ENCODE measurements at places on chromosomes 2 and 18. TPM values are rescaled to one million over a fixed set of nuclear protein-coding genes. Genes with fewer than 3 reads are reported as not detected.

PAX8 gene
- 30.2 TPM for total RNA-seq

CCDC68 gene
- 0.97 TPM for total RNA-seq

KCNJ3 gene
- not detected for total RNA-seq

NBEAL1 gene
- 13.4 TPM for total RNA-seq

MAB21L4 gene
- not detected for total RNA-seq

C2orf66 gene
- total RNA-seq: 1.1 TPM

TAF1B gene
- total RNA-seq: 8.5 TPM

MAL gene
- total RNA-seq: 3.1 TPM

STARD6 gene
- not detected for total RNA-seq

SPP2 gene
- not detected for total RNA-seq

SPTBN1 gene
- total RNA-seq: 680 TPM

NT5C1B gene
- total RNA-seq: not detected

IL37 gene
- total RNA-seq: not detected

RUFY4 gene
- total RNA-seq: not detected

SULT6B1 gene
- not detected for total RNA-seq

KCNK3 gene
- 0.53 TPM for total RNA-seq

PLEKHA3 gene
- 8.4 TPM for total RNA-seq

AFF3 gene
- total RNA-seq: 5.8 TPM

KYNU gene
- under 0.01 TPM for total RNA-seq

GLB1L gene
- total RNA-seq: 5.1 TPM

AKAIN1 gene
- total RNA-seq: not detected

TBC1D8 gene
- total RNA-seq: 52.3 TPM

ONECUT2 gene
- total RNA-seq: 0.15 TPM

EML4 gene
- 20.4 TPM for total RNA-seq

ERFE gene
- 64.1 TPM for total RNA-seq

CEP76 gene
- total RNA-seq: 5.7 TPM

AQP12A gene
- not detected for total RNA-seq

CERS6 gene
- 13.5 TPM for total RNA-seq

RSAD2 gene
- 0.44 TPM for total RNA-seq

IFIH1 gene
- 42.4 TPM for total RNA-seq

CCDC141 gene
- 0.06 TPM for total RNA-seq

TRIM43 gene
- not detected for total RNA-seq

MREG gene
- 10.3 TPM for total RNA-seq

SRD5A2 gene
- total RNA-seq: not detected

TP53I3 gene
- total RNA-seq: 133 TPM

ZNF892 gene
- total RNA-seq: 3.9 TPM

ARHGEF33 gene
- 0.19 TPM for total RNA-seq

TRIM54 gene
- not detected for total RNA-seq

RAB6D gene
- total RNA-seq: not detected

LRP1B gene
- total RNA-seq: not detected

CRYGD gene
- not detected for total RNA-seq

CTNNA2 gene
- total RNA-seq: not detected

ZNF385B gene
- not detected for total RNA-seq

CXCR1 gene
- total RNA-seq: not detected

WDR35 gene
- total RNA-seq: 5.7 TPM

LHCGR gene
- not detected for total RNA-seq

B3GNT7 gene
- total RNA-seq: 0.44 TPM

PRSS56 gene
- not detected for total RNA-seq

SLC1A4 gene
- total RNA-seq: 10.9 TPM

NPAS2 gene
- total RNA-seq: 15.8 TPM

CD226 gene
- under 0.01 TPM for total RNA-seq

ANKRD29 gene
- 0.58 TPM for total RNA-seq

LBX2 gene
- 4.3 TPM for total RNA-seq

TCF7L1 gene
- total RNA-seq: 6.8 TPM

PCGF1 gene
- 14.4 TPM for total RNA-seq

KLHL30 gene
- total RNA-seq: not detected
